ENCODE measurements at places on chromosomes 12 and 14.

GRCh38 chr12:52243856-52244614 is 11.0 kb downstream of the KRT7 start:
- DNase-seq, result peak; percentile 83

- no peak for DNase-seq
These were observed 936.1 kb upstream of the FBXO33 start for GRCh38 chr14:40368314-40368713.

DNA sequence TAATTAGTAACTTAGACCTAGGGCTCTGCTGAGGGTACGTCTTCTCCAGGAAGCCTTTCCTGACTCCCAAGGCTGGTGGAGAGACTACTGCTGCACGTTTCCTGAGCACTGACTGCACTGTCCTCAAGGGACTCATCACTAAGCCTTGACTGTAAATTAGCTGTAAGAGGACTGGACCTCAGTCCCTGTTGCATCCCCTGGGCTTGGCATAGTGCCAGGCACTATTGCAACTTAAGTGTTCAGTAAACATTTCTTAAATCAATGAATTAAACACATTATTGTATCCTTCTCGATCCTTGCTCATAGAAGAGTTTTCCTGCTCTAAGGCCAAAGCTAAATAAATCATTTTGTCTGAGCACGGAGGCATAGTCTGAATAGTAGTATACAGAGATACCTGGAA is 31.9 kb upstream of the IFNG-AS1 start:
- no peak for DNase-seq

- peak; percentile 64 for DNase-seq
These were observed 1158.4 kb upstream of the TMEM132C start for GRCh38 chr12:127108360-127109215.

DNA sequence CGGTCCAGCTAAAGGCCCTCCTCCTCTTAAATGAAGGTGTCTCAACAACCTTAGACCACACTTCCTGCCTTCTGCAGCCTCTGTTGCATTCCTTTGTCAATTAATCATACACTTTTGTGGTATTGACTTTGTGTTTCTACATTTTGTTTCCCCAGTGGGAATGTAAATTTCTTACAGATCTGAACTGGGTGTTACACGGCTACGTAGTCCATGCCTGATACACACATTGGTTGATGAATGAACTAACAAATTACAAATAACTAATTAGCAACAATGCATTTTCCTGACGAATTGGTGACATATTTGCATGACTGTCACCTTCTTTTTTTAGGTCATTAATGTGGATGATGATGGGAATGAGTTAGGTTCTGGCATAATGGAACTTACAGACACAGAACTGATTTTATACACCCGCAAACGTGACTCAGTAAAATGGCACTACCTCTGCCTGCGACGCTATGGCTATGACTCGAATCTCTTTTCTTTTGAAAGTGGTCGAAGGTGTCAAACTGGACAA is 15.2 kb upstream of the CCT2 start:
- no peak for DNase-seq

GRCh38 chr14:29668201-29668600 is 259.4 kb downstream of the PRKD1 start:
- DNase-seq, result no peak

- DNase-seq, result no peak
These were observed 9.0 kb upstream of the KANSL2 start for GRCh38 chr12:48690990-48691389.

GRCh38 chr14:94470311-94470710 is 5.7 kb downstream of the SERPINA9 start:
- DNase-seq, result peak; percentile 10

DNA sequence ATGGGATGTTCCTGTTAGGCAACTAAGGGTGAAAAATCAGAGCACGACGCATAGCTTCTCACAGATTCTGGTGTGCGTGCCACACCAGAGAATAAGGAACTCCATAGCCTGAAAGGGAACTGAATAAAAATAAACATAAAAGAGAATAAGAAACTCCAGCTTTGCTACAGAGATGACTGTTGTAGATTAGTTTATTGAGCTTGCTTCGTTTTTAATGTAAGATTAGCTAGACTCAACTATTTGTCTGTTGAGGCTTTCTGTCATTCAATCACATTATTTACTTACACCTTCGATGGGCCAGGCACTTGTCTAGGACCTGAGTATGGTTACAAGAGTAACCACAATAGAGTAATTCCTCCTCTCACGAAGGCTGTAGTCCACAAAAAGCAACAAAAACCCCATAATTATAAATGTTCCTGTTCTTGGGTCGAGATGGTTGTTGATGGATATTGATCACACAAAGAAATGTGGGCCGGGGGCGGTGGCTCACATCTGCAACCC is 807 bp upstream of the ZCCHC8 start:
- DNase-seq, result no peak

DNA sequence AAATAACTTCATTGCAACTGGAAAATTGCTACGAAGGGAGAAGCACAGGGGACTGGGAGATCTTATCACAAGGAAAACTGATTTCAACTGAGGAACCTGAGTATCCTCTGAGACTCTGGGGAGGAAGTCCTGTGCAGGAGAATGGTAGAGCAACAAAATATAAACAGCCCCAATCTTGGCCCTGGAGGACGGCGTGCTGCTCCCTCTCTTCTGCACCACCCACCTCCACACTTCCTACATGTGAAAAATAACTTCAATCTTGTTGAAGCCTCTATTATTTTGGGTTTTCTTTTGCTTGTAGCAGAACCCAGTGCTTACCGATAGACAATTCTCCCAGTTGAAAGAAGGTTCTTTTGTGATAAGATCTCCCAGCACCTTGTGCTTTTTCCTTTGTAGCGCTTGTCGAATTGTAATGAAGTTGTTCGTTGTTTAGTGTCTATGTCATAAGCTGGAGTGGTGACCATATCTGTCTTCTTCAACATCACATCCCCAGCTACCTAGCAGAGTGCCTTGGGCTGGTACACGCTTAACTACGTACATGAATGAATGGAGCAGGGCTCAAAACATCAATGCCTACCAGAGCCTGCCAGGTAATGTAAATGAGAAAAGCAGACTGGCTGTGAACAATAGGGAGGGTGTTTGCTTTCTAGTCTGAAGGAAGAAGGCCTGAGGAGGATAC is 2.8 kb upstream of the CD4 start:
- DNase-seq, result no peak

GRCh38 chr14:100063314-100063941 is 1.8 kb upstream of the EVL start:
- DNase-seq, result no peak

Measured in activated CD8-positive, alpha-beta memory T cell treated with anti-CD3 and anti-CD28 coated beads, Interleukin-2, amount 50 U/mL, for 48 hours (primary cell).